Kidney tubule cell (primary cell): ENCODE measurements at places on chromosomes 4 and X.

GRCh38 chr4:67048530-67048929, 496.8 kb downstream of the CENPC start:
- no peak for DNase-seq

DNA sequence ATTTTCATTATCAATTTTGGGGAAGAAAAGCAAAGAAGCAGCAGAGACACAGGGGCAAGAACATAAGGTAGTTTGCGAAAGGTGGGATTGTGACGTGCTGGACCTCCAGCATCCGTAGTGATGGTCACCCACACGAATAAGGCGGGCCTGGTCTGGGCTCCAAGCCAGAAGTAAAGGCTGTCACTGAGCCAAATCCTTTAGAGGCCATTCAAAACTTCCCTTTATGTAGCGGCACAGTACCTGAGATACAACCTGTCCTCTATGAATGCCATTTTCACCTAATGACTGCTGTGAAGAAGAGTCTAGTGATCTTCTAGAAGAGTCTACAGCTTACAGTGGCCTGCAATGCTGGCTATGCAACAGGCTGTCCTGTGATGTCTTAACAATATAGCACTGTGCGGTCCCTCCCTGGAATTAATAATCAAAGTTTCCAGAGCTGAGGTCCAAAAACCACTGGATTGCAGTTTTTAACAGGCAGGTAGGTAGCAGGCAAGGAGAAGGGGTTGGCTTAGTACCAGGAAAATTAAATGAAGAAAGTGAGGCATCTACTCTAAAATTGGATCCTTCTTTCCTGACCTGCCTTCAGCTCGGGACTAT, 56.2 kb downstream of the TRIML1 start:
- DNase-seq: no peak

GRCh38 chr4:47484168-47484567, 907 bp upstream of the ATP10D start:
- DNase-seq: no peak

DNA sequence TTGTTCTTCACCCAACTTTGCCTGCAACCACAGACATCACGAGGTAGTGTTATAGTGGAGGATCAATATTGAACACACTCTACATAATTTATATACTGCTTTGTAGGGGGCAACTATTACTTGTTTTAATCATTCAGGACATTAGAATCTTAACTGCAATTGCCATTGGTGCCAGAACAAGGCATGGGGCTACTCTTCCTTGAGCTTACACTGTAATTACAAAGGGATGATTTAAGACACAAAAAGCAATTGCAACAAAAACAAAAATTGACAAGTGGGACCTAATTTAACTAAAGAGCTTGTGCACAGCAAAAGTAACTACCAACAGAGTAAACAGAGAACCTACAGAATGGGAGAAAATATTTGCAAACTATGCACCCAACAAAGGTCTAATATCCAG, 24.0 kb upstream of the DDX53 start:
- no peak for DNase-seq

DNA sequence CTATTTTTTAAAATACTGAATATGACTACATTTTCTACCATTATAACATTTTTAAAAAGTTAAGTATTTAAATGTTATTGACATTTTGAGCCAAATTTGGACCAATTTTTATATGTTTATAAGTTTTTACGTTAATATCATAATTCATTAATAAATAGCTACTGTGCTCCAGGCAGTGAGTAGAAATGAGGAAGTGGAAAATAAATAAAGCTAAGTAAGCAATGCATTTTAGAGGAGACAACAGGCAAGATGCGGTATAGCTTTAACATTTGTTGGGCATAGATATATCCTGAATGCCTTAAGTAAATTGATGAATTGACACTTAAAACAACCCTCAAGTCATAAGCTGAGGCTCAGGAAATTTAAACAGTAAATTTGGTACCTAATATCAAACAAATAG, 474.8 kb downstream of the PCDH10 start:
- DNase-seq: no peak
